ENCODE measurements at places on chromosomes 12 and 14. TPM values are rescaled to one million over a fixed set of nuclear protein-coding genes. Genes with fewer than 3 reads are reported as not detected.
A peak's percentile ranks its signal among the peaks of the same experiment; 100 is the strongest.

The IFNG-AS1 gene
- 0.27 TPM for total RNA-seq

The ATG101 gene
- 35.8 TPM for total RNA-seq

DNA sequence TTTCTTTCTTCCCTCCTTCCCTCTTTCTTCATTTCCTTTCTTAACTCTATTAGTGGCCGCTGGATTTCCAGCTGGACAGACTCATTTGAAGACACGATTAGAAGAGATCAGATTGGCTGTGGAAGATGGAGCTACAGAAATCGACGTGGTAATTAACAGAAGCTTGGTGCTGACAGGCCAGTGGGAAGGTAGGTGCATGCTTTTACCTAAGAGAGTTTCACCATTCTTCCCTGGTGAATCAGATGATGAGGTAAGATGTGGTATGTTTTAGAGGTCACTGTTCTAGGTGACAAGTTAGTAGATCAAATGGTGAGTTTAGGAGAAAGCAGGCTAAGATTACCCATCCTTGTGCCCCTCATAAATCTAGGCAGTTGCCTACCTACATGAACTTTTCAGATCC is 51.6 kb downstream of the DERA start:
- no peak for DNase-seq

GRCh38 chr12:84463741-84464495 is 448.7 kb downstream of the SLC6A15 start:
- DNase-seq = no peak

The PTPRR gene
- 0.27 TPM for total RNA-seq

The EIF2S1 gene
- total RNA-seq = 20.2 TPM

- DNase-seq = no peak
Measured at GRCh38 chr14:105601360-105602242, 75.2 kb downstream of the TMEM121 start.

GRCh38 chr14:33369972-33370371 is 431.3 kb downstream of the NPAS3 start:
- peak; percentile 64 for DNase-seq

DNA sequence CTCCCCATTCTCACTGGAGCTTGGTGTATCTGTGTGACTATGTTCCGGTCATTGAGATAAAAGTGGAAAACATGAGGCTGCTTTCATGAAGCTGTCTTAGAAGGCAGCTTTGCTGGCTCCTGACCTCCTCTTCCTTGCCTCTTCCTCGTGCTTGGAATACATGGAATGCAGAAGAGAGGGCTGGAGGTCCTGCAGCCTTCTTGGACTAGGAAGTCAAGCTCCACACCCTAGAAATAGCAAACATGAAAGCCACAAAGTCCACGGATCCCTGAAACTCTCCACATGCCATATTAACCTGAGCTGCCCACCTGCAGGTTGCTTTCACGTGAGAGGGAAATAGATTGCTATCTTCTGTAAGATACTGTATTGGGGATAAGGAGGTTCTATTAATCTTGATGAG is 51.0 kb downstream of the FZD10 start:
- no peak for DNase-seq

- peak; percentile 96 for DNase-seq
Measured at GRCh38 chr12:93098077-93098476, 169.0 kb upstream of the EEA1 start.

- no peak for DNase-seq
Measured at GRCh38 chr12:89733579-89734201, 25.1 kb upstream of the ATP2B1 start.

The KRT73 gene
- 0.27 TPM for total RNA-seq

The PARPBP gene
- 2.4 TPM for total RNA-seq

The DIO2 gene
- under 0.01 TPM for total RNA-seq

GRCh38 chr12:56713345-56713744 is 11.8 kb downstream of the NACA start:
- DNase-seq = no peak

DNA sequence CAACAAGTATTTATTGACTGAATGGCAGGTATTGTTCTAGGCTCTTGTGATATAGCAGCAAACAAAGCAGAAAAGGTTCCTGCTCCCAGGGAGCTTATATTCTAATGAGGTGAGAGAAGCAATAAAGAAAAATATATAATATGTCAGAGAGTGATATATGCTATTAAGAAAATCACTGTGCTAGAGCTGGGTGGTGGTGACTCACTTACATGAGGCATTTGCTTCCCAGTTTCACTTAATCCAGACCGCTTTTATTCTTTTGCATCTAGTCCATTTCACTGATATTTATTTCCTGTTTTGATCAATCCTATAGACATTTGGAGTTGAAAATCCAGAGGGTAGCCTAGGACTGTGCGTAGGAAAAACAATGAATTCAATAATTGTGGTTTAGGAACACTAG is 17.5 kb downstream of the TRHDE start:
- no peak for DNase-seq

GRCh38 chr12:47851303-47851952 is 31.7 kb upstream of the HDAC7 start:
- DNase-seq = no peak

DNA sequence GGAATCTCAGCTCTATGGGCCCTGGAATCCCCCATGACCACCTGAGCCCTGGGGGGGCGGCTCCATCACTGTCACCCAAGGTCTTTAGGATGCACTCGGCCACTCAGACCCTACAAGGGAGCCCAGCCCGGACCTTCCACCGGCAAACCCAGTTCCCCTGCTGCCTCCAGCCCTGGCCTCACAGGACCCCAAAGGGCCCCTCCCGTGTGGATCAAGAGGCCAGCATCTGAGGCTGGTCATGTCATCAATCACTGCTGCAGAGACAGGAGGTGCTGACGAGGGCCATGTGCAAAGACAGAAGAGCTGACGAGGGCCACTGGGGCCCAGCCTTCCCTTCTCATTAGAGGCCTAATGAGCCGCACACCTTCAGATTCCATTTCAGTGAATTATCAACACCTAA is 39.0 kb upstream of the SFSWAP start:
- DNase-seq = no peak

DNA sequence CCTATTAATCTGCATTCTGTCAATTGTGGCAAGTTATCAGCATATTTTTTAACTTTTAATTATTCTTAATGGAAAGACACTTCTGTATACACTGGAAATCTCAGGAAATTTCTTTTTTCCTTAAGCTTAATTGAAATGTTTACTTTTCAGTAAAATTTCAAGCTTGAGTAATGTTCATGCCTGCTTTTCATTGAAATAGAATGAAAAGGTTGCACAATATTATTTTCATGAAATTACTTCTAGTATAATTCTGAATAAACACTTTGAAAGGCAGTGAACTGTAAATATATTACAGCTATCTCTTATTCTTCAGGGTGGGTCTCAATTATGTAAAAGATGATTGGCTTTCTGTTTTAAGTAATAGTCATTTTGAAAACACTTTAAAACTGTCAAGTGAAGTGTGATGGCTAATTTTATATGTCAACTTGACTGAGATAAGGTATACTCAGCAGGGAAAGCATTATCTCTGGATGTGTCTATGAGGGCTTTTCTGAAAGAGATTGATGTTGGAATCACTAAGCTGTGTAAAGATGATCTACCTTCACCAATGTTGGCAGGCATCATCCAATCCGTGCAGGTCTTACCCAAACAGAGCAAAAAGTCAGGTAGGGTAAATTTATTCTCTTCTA is 29.9 kb downstream of the CLEC2D start:
- no peak for DNase-seq

DNA sequence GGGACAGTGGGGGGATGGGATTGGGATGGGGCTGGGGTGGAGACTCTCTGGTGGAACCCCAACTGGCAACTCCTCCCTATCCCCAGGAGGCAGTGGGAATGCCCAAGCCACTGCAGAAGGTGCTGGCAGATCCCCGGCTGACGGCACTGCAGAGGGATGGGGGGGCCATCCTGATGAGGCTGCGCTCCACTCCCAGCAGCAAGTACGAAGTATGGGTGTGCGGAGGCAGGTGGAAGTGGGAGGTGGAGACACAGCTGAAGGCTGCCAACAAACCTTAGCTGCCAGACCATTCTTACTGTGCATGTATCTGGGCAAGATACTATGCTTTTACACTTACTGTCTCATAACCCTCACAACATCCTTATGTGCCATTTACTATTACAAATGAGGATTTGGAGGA is 8.2 kb downstream of the ARHGEF40 start:
- no peak for DNase-seq

The PRPH gene
- under 0.01 TPM for total RNA-seq

The SLC8B1 gene
- 37.4 TPM for total RNA-seq

GRCh38 chr12:57254506-57255280 is 3.7 kb upstream of the STAC3 start:
- no peak for DNase-seq

DNA sequence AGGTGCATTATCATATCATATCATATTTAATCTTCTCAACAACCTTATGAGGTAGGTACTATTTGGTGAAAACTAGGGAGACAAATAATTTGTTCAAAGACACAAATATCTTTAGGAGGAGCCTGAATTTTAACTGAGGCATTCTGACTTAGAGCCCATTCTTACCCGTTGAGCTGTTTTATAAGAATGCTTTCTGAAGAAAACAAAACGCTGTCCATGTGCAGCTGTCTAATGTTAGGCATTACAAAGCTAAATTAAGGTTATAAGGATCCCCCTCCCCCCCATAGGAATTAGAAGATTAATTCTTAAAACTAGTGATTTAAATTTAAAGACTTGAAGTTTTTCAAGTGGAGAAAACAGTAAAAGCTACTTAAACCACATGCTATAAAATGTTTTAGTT is 6.4 kb downstream of the KTN1 start:
- no peak for DNase-seq

DNA sequence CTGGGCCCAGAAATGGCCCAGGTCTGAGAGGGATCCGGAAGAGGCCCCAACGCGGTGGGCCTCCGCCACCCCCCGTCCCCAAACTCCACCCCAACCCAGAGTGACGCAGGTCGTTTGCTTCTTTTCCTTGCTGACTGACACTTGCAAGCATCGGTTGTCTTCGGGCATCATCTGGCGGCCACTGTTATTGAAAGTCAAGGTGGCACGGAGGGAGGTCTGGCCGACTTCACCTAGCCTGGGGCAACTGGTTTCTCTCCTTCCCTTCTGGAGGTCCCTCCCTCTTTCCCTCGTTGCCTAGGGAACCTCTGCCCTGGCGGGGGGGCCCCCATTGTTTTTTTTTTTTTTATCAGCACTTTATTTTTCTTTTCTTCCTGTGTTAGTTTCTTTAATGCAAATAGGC is 241.8 kb downstream of the ALG10 start:
- DNase-seq = no peak

GRCh38 chr12:71166280-71166679 is 8.5 kb upstream of the TSPAN8 start:
- no peak for DNase-seq

- DNase-seq = no peak
Measured at GRCh38 chr12:127355061-127355841, 911.7 kb upstream of the TMEM132C start.

GRCh38 chr12:113261847-113262470 is 40.7 kb downstream of the TPCN1 start:
- no peak for DNase-seq

GRCh38 chr14:61160798-61161197 is 120.3 kb downstream of the TMEM30B start:
- no peak for DNase-seq

DNA sequence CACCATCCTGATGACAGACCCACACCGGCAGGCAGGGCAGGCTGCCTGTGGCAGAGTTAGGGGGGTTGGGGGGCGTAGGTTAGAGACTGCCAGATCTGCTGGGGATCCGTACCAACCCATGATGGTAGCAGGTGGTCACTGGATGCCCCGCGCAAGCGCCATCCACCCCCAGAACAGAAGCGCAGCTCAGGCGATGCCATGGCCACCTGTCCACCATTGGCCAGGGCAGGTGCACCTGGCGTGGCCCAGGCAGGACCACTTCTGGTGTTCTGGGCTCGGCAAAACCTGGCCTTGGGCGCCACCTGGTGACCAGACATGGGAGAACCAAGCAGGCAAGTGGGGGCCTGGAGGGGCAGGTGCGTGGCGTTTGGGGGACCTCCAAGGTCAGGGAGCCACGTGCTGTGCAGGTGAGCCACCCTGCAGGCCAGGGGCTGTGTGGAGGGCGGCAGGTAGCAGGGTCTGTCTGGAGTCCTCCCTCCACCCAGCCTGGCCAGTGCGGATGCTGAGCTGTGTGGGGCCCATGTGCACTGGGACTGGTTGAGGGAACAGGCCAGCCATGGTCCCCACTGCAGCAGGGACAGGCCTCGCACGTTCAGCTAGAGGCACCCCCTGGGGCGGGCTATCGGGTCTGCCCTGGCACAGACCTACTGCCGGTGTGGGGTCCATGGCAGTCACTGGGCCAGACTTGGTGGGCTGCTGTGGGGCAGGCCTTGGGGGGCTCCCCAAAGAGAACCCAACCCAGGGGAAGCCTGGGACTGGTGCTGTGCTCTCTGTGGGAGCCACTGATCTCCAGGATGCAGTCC is 15.6 kb downstream of the BAG5 start:
- peak; percentile 53 for DNase-seq

The MED6 gene
- 19.1 TPM for total RNA-seq

- no peak for DNase-seq
Measured at GRCh38 chr12:124481772-124482566, 85.4 kb downstream of the NCOR2 start.

The PZP gene
- not detected for total RNA-seq

The CCDC197 gene
- not detected for total RNA-seq

- DNase-seq = no peak
Measured at GRCh38 chr12:47035484-47035883, 43.9 kb upstream of the PCED1B start.

- DNase-seq = no peak
Measured at GRCh38 chr14:62885451-62885850, 159.8 kb downstream of the KCNH5 start.

- no peak for DNase-seq
Measured at GRCh38 chr12:106585521-106586277, 2.9 kb downstream of the RFX4 start.

DNA sequence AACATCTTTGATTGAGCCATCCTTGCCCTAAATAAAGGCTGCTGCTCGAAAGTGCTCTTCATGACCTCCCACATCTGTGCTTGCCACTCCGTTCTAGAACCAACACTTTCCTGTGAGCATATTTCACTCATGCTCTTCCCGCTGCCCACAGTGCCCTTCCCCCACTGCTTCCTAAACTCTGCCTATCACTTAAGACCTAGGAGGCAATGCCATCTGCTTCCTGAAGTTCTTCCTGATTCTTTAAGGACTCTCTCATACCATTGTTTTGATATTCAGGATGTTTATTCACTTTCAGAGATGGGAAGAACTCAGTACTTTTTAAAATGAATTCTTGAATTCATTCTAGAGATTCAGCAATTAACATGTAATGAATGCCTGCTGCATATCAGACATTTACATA is 49.9 kb downstream of the ZFYVE21 start:
- no peak for DNase-seq

The PLA2G1B gene
- total RNA-seq = 1.3 TPM

The OGFOD2 gene
- total RNA-seq = 35.0 TPM

All from hematopoietic multipotent progenitor cell (in vitro differentiated cells).